ENCODE measurements at places on chromosomes 4 and X.

- DNase-seq = no peak
Observed at GRCh38 chr4:105461621-105462382, 12.1 kb downstream of the PPA2 start.

DNA sequence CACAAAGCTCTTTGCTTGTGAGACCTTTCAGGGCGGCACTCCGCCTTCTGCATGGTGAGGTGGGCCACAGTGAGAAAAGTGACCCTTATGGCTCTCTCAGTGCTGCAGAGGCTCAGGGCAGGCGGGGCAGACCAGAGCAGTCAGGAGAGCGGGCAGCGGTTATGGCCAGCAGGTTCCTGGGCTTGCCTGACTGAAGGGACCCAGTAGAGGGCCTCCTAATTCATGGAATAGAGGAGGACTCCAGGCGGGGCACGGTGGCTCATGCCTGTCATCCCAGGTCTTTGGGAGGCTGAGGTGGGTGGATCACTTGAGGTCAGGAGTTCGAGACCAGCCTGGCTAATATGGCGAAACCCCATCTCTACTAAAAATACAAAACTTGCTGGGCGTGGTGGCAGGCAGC, 91.4 kb downstream of the CLNK start:
- DNase-seq = no peak

- peak; percentile 36 for DNase-seq
Observed at GRCh38 chr4:121252224-121252806, 88.2 kb upstream of the TNIP3 start.

- DNase-seq = no peak
Observed at GRCh38 chrX:136256026-136256425, 4.8 kb upstream of the MAP7D3 start.

DNA sequence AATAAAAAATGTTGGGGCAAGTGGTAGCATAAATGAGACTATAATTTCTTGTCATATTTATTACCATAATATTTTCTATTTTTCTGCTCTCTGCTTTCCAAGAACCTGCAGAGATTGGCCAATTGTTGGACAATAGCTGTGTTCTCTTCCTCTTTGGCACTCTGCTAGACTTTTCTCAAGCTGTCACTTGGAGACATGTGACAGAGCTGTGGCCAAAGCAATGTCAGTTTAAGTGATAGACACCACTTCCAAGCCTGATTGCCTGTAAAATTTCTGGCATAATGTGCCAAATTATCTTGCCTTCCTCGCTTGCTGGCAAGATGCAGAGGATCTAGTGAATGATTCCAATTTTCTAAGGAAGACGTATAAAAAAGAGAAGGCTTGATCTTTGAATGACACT, 162.2 kb upstream of the NDST4 start:
- no peak for DNase-seq

GRCh38 chrX:119655125-119655524, 37.8 kb downstream of the SEPTIN6 start:
- peak; percentile 16 for DNase-seq

GRCh38 chrX:133655275-133656265, 240.3 kb upstream of the GPC4 start:
- no peak for DNase-seq

DNA sequence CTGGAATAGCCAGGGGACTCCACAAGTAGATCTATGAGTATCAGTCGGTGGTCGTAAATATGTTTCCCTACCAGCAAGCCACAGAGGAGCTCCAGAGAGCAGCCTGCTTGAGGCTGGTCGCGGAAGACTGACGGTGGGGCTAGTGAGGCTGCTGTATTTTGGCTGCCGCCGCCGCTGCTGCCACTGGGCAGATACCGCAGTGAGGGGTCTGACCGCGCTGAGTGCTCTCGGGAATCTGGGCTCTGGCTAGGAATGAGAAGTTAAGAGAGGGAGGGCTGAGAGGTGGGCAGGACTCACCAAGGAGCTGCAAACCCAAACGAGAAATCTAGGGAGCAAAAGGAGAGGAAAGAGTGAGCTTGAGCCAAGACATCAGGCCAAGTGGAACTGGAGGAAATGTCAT, at the start of gene EXOC1L:
Gene EXOC1L (plus strand): TSS at position 157 of the 400 bp plus-strand sequence. CDS start 237 bp downstream, at position 394.
- no peak for DNase-seq

- no peak for DNase-seq
Observed at GRCh38 chr4:87353592-87353991, 30.9 kb upstream of the HSD17B13 start.

All from activated CD4-positive, CD25-positive, alpha-beta regulatory T cell treated with anti-CD3 and anti-CD28 coated beads, Interleukin-2, amount 50 U/mL, for 16 hours (primary cell).